Progenitor cell of endocrine pancreas (in vitro differentiated cells): ENCODE measurements at places on chromosomes 2 and 18.

GRCh38 chr2:15595342-15595905, 3.8 kb downstream of the DDX1 start:
- DNase-seq = no peak

DNA sequence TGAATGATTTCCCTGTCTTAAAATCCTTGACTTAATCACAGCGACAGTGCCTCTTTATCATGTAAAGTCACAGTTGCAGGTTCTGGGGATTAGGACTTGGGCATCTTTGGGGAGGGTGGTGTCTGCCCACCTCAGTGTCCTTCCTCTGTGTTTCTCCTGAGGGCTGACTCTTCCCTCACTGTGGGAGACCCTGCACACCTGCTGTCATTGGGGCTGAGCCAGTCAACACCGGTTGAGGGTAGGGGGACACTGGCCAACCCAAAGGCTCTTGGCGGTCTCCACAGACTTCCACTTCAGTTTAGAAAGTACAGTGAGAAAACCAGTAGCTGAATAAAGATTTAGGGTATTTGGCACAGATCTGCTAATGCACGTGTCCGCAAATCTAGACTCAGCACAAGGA, 36.9 kb downstream of the AGAP1 start:
- DNase-seq = no peak

- DNase-seq = no peak
These were observed 141.5 kb downstream of the FAM210A start for GRCh38 chr18:13584825-13585224.

DNA sequence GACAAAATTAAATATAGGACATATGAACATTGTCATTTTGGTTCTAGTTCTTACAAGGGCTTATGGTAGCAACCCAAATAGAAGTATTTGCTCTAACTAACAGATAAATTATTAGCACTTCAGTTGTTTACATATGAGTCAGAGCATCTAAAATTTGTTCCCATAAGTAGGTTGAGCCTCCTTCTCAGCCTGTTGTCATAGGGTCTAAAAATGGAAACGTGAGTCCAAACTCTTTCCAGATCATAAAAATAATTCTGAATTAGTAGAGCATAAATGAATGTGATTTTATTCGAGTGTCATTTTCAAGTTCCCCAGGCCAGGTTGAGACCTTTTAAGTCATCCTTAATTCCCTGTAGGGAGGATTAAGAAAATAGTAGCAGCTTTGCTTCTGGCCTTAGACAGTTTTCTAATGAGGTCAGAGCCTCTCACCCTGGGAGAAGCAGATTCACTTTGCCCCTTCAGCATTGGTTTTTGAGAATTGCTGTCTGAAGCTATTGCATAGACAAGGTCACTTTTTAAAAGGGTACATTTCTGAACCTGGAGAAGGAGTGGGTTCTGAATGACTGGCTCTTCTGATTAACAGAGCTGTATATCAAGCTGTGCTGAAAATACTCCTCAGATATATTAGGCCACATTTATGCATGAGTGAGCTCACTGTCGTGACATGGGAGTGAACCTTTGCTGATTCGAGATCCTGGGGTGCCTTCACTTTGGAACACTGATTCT, 164.3 kb downstream of the NEDD4L start:
- no peak for DNase-seq
